Activated T-helper 9 cell treated with anti-CD3 and anti-CD28 coated beads, Interleukin-2, amount 50 U/mL, for 16 hours (primary cell): ENCODE measurements at places on chromosomes 5 and 9.

DNA sequence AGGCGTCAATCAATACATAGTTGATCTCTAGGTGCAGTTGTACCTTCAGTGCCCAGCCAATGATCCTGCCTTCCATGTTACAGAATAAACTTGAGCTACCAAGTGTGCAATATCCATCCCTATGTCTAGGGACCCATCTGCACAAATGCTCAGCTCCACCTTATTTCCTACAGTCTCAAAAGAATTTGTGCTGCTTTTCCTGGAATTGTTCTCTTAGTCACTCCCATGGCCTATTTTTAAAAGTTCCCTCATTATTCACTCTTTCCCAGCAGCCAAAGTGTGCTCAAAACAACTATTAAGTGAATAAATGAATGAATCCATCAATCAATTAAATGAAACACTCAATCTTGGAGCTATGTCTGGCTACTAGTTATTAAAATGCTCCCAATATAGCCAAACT lies 14.7 kb downstream of the LIX1 start:
- DNase-seq = no peak

- no peak for DNase-seq
These were observed 470.4 kb downstream of the ZSWIM6 start for GRCh38 chr5:61802456-61802855.

DNA sequence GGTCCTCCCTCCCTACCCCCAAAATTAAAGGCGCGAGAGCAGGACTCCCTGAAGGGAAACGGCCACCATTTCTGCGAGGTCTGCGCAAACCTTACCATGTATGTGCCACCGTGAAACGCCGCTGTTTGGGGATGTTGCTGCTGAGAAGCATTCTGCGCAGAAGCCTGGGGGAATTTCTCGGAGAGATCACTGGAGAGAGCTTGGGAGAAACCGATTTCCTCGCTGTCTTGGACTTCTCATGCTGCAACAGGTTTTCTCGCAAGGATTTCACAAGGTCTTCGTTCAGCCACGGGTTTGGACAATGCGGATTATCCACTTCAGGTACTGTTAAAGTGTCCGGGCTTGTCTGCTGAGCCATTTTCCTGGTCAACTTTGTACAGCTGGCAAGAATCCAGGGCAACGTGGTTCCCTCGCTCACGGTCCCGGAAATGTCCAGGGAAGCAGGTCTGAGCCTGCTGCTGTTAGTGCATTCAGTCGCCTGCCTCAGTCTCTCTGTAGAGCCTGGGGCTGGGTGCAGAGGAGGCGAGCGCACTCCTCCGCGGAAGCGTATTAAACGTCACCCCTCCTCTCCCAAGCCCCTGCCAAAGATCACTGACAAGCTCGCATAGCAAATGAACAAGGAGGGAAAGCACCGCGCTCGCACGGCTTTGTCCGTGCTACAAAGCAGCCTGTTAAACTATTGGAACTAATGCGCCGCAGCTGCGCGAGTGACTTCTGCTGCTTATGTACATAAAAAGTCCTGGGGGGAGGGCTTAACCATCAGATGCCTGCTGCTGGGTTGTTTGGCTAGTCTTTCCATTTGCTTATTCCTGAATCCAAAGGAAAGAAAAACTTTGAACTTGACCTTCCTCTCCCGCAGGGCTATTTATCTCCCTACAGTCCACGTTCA lies 125.1 kb downstream of the PDE4D start:
- DNase-seq = no peak

DNA sequence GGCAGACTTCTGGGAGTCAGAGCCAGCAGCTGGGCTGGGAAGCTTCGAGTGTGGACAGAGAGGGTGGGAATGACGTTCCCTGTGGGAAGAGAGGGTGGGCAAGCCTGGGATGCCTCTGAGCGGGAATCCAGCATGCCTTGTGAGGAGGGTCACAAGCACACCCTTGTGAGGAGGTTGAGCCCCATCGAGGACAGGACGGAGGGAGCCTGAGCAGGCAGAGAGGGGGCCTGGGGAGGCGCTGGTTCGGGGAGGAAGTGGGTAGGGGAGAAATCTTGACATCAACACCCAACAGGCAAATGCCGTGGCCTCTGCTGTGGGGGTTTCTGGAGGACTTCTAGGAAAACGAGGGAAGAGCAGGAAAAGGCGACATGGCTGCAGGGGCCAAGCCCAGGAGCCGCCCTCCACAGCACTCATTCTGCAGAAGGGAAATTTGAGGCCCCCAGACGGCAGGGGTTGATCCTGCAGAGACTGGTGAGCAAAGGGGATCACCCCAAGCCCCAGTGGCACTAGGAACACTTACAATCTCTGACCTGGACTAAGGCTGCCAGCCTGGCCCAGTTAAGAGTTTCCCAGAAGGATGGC lies 1.1 kb upstream of the IL13 start:
- DNase-seq = no peak

GRCh38 chr5:174409971-174410370 lies 314.4 kb upstream of the MSX2 start:
- DNase-seq = no peak

DNA sequence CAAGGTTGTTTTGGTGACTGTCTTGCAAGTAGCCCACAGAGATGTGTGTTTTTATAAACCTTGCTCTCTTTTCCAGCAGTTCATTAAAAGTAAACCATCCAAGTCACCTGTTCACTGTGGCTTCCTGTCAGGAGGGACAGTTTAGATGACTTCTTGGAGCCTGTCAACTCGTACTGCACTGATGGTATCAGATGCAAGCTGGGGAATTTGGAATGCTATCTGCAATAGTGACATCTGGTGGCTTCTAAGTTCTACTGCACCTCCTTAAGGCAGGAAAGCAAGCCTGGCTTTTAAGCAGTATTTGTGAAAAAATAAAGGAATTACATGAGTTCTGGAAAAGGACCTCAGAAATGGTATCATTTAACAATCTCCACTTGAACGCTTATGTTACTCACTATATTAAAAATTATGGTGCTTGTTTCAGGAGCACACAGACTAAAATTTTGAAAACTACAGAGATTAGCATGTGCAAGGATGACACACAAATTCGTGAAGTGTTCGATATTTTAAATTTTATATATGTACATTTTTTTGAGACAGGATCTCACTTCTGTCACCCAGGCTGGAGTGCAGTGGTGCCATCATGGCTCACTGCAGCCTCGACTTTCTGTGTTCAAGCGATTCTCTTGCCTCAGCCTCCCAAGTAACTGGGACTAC lies 164.0 kb downstream of the TTC39B start:
- DNase-seq = no peak

GRCh38 chr9:96646081-96646991 lies 8.8 kb downstream of the PRXL2C start:
- DNase-seq = no peak

DNA sequence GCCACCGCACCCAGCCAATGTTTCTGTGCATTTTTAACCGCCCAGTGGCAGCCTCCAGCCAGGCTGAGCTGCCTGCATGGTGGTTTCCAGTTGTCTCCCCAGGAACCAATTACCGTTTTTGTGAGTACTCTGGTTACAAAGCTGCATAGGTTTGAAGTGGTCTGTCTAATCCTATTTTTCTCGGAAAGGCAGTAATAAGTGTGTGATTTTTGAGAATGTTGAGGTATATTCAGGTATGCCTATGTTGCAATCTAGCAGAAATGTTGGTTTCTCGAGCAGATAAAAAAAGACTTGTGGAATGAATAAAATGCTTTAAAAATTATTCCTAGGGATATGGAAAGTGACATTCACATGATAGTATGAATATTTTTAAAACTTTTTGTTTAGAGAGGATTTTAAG lies 41.5 kb upstream of the ANKH start:
- no peak for DNase-seq

DNA sequence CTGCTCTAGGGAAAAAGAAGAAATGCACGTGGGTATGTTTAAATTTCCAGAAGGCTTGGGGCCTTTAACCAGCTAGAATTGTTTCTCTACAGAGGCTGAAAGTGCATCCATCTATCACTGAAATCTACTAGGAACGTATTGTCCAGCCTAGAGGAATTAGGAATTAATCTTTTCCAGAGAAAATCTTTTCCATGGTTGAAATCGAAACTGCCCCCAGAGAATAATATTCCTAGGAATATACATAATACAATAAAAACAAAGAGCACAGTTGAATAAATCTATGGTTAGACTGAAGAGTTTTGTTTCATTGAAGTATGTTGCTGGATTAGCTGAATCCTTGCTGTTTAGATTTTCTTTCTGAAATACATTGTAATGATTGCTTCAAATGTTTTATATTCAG lies 378.5 kb downstream of the PLK2 start:
- DNase-seq = no peak

DNA sequence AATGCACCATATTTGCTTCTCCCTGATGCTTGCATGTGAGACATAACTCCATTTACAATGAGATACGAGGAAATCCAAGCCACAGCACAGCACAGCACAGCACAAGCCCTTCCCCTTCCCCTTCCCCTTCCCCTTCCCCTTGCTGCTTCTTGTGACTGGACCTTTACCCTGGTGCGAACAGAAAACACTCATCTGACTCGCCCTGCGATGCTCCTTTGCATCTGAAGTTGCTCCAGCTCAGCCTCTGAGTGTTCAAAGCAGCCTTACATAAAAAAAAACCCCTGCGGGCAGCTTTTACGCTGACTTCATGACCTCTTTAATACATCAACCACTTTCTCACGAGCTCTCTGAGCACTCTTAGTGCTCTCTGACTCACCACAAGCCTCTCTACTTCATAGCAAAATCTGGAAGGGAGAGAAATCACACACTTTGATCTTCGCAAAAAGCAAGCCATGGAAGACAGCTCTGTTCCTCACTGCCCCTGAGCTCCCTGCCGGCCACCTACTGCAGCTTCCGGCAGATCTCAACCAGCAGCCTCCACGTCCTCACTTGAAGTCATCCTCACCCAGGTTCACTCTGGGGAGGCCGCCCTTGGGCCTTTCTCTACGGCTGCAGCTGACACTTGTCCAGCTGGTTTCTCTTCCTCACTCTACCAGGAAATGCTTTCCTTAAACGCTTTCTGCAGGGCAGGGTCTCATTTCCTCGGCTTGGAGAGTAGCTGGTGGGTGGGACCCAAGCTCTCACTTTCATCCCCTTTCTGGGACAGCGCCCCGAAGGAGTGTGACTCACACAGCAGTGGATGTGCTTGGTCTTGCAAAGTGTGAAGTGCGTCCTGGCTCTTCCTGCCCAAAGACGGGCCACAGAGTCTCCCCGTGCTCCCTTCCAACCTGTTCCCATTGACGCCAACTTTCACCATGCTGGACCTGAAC lies 5.3 kb downstream of the SLC34A1 start:
- peak; percentile 48 for DNase-seq

DNA sequence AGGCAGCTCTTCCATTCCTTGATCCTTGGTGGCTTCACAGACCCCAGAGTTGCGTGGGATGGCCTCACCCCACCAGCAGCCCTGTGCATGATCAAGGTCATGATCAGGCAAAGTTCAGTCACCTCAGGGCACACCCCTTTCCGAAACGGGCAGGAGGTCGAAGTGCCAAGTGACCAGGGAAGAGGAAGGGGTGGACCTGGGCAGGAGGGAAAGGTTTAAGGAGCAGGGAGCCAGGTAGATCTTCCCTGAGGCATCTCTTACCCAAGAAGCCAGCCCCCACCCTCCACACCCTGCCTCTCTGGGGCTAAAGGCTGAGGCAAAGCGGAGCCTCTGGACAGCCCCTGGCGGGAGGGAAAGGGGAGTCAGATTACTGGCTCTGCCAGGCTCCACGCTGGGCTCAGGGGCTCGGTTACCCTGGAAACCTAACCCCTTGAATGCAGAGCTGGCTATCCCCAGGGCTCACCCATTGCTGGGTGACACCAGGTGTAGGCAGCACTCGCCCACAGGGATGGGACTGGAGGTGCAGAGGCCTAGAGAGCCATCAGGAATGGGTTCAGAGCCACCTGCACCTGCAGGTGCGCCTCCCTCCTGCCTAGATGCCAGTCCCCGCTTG lies 3.6 kb downstream of the MGAT4B start:
- DNase-seq = no peak

DNA sequence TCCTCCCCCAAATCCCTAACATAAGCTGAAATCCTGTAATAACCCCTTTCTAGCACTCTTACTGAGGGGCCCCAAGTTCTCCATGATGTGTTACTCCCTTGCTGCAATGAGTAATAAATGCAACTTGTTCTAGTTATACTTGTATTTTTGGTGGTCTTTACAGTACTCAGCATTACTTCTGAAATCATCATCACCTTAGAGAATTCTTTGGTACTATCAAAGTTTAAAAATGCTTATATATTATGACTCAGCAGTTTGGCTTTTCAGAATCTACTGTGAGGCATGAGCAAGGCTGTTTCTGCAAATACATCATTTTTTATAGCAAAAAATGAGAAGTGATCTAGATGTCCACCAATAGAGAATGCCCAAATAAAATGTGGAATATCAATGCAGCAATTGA lies 20.7 kb upstream of the ROPN1L start:
- DNase-seq = no peak

GRCh38 chr5:9283021-9283420 lies 262.9 kb downstream of the SEMA5A start:
- no peak for DNase-seq

DNA sequence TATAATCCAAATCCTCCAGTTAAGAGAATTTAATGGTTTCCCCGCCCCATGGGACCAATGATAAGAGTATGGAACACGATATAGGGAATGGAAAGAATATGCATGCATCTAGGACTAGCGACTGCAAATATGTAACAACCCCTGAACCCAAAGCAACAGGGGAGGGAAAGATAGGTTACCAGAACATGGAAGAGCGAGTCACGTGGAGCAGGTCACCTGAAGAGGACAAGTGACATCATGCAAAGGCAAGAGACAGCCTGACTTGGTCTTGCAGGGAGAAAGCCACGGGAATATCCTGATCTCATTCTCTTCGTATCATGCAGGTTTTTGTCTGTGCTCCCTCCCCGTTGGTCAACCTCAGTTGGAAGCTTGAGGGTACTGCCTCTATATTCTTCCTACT lies 4.7 kb upstream of the UHRF2 start:
- no peak for DNase-seq

GRCh38 chr9:107949061-107949460 lies 459.5 kb upstream of the KLF4 start:
- no peak for DNase-seq

DNA sequence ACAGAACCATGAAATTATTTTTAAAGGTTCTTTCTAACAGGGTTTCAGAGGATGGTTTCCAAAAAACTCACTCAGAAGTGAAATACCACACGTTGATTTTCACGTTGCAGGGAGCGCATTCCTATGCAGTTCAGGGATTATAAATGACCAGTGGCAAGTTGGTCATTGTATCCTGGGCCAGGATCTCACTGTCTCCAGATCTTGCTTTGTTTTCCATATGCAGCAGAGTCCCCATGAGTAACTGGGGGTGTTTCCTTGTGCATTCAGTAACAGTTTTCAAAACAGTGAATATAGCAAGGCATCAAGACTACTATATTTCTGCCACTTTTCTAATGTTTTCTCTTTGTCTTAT lies 1064.9 kb upstream of the DMAC1 start:
- no peak for DNase-seq

GRCh38 chr9:124390794-124391658 lies 24.2 kb downstream of the PSMB7 start:
- no peak for DNase-seq
